ENCODE measurements at places on chromosomes 1 and 21.
A peak's percentile ranks its signal among the peaks of the same experiment; 100 is the strongest.

DNA sequence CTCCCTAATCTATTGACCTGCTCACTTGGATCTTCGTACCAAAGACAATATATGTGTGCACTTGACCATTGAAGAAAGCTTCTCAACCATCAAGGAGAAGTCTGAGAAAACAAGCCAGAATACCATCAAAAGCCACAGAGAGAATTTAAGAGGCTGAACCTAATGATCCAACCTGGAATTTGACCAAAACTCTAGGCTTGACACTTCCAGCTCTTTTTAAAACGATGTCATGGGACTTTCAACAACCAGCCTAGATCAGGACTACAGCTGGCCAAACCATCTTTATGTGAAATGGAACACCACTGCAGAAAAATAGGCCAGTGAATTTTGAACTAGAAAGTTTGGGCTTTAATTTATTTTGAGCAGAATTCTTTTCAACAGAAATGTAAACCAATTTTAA lies 444.4 kb downstream of the LTN1 start:
- DNase-seq: peak; percentile 26

GRCh38 chr21:45405271-45405818 lies 380 bp downstream of the COL18A1 start:
- peak; percentile 56 for DNase-seq

- no peak for DNase-seq
Measured at GRCh38 chr1:228943436-228943835, 208.2 kb downstream of the RHOU start.

- DNase-seq: peak; percentile 51
Measured at GRCh38 chr1:81802707-81803430, 2.1 kb downstream of the ADGRL2 start.

DNA sequence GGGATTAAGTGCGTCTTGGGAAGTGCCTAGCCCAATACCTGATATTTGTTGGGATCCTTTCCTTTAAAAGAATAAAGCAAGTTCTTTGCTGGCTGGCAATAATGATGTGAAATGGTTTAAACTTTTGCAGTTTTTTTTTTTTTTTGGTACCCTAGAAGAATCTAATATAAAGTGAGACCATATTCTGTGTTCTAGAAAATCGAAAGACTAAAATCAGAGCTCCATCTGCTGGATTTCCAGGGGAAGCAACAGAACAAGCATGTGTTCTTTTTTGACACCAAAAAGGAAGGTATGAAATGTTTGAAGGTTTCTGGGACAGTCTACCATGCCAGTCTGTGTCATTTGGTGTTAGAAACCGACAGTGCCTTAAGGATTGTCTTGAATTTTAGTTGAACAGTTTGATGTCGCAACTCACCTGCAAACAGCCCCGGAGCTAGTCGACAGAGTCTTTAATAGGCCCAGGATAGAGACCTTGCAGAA lies 6.4 kb downstream of the UTP11 start:
- DNase-seq: peak; percentile 36

- no peak for DNase-seq
Measured at GRCh38 chr1:47224676-47225399, 7.2 kb downstream of the TAL1 start.

DNA sequence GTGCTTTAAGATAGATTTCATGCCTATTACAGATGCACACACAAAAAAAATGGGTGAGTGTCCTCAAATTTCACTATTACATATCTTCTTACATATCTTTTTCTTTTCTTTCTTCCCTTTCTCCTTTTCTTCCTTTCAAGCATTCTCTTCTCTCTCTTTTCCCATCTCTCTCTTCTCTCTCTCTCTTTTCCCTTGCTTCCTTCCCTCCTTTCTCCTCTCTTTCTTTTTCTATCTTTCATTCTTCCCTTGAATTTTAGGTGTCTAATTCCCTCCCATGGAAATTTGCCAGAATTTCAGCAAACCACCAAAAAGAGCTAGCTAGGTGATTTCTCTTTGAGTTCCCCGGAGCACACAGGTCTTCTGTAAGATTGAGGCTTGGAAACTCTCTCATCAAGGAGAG lies 395.3 kb upstream of the RUNX1 start:
- no peak for DNase-seq

- peak; percentile 72 for DNase-seq
Measured at GRCh38 chr1:203536980-203537455, 43.1 kb downstream of the OPTC start.

- DNase-seq: peak; percentile 20
Measured at GRCh38 chr21:42187976-42188653, 30.8 kb upstream of the ABCG1 start.

GRCh38 chr1:169214598-169214997 lies 108.1 kb downstream of the ATP1B1 start:
- DNase-seq: no peak

GRCh38 chr1:208007938-208008342 lies 97.0 kb upstream of the CD34 start:
- peak; percentile 76 for DNase-seq

DNA sequence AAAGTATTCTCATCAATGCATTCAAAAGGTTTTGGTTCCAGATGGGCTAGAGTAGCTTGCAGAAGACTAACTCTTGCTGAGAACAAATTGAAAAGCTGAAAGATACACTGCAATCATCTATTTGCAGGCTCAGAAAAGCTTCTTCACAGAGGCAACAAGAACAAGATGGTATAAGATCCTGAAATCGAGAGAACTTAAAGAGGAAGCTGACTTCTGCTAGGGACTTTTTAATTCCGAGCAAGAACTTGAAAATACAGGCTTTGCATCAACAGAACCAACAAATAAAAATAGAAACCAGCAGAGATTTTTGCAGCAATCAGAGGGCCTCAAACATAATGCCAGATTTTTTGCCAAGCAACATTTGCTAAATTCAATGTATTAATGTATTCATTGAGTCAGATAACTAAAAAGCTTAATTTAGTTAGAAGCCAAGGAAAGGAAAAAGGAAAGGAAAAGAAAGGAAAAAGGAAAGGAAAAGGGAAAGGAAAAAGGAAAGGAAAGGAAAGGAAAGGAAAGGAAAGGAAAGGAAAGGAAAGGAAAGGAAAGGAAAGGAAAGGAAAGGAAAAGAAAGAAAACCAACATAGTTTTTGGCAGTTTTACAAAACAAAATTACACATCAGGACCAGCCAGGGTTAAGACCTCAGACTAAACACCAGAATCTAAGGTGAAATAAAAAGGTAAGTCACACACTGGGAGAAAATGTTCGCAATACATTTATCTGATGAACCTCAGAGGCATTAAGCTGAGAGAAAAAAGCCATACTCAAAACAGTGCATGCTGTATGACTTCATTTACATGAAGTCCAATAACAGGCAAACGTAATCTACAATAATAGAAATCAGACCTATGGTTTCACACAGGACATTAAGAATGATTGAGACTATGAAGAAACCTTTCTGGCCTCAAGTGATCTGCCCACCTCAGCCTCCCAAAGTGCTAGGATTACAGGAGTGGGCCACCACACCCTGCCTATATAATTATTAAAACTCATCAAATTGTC lies 42.6 kb downstream of the FAF1 start:
- DNase-seq: no peak

DNA sequence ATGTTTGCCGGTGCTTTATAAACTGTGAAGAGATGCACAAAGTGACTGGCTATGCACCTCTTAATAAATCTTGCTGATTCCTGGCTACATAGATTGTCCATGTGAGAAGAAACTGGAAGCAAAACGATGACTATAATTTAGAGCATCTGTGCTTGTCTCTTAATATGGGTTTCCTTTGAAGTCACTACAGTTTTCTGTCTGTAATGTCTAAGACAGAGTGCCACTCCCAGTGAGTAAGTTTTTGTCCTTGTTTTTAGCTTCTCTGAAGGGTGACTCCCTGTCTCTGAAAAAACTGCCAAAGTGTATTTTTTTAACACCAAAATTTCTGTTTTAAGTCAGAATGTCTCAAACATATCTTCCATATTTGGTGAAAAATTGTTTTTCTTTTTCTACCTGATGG lies 175.1 kb downstream of the FASLG start:
- DNase-seq: no peak

DNA sequence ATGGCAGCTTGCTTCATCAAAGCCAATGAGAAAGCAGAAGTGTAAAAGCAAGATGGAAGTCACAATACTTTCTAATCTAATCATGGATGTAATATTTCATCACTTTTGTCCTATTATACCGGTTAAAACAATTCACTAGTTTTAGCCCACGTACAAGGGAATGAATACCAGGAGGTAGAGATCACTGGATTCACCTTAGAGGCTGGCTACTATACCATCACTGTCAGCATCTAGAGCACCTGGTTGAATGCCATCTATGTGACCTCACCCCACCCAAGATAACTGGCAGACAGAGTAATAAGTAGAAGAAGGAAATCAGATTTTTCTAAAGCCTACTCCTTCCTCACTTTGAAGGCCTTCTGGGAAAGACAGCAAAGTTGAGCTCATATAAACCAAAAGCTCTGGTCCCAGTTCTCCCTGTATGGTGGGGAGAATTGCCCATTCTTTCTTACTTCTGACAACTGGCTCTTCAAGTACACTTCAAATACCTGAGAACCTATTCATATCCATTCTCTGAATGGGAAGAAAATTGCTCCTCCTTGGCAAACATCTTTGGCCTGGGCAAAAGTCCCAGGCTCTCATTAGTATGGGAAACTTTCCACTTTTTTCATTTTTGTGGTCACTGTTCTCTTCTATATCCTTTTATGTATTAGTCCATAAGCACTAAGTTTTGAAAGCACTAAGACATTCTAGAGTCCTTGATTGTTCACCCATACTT lies 24.8 kb downstream of the HSD3B1 start:
- no peak for DNase-seq

DNA sequence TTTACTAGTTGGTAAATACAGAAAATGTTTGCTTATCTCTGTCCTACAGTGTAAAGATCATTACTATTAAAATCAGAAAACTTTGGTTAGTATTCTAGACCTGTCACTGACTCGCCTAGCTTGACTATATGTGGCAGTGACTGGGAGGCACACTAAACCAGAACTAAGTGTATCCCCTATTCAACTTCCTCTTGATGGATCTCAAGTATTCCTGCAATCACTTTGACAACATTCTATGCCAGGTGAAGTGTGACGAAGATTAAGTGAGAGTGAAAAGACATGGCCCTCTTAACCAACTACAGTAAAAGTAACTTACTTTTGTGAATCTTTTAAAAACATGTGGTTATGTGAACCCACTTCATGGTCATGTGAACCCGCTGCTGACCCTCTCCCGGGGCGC lies 223.0 kb upstream of the ADAMTS5 start:
- DNase-seq: no peak

DNA sequence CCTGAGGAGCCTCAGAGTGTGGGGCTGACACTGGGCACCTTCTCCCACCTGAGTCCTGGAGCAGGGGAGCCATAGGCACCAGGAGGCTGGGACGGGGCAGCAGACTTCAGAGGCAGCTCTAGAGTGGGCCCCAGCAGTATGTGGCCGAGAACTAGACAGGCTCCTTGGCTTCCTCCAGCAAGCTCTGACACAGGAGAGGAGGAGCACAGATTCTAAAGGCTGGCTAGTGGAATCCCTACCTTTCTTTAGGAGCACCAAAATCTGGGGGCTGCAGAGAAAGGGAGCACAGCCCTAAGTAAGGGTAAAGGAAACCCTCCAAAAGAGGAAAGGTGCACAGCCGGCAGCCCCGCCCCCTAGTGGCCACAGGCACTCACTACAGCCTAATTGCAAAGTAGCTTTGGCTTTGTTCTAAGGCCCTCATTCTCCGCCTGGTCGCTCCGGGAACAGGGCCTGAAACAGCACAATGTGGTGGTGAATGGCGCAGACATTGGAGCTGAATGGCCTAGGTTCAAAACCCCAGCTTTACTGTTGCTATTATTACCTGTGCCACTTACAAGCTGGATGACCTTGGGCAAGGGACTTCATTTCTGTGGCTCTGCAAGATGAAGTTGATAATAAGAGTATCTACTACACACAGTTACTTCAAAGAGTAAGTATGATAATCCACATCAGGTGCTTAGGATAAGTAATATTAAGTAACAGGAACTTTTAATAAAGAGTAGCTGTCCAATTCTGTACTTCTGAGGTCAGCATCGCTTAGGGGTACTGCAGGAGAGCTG lies 8.8 kb upstream of the GUCA2A start:
- DNase-seq: peak; percentile 50

DNA sequence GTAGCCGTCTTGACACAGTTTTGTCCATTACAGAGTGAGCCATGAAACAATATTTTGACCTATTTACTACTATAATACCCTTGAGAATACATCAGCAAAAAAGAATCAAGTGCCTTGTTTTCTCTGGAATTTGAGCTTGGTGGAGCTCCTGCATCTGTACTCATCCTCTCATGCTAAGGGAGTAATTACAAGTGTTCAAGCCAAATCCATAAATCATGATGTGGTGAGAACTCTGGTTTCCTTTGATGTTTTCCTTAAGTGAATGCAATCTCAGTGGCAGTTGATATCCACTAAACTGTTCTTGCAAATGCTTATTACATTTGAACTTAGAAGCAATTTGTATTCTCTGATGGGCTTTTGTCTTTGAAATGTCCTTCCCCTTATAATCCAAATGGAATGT lies 824.6 kb upstream of the TMPRSS15 start:
- DNase-seq: no peak

- no peak for DNase-seq
Measured at GRCh38 chr1:159827102-159827490, 423 bp downstream of the SLAMF8 start.

DNA sequence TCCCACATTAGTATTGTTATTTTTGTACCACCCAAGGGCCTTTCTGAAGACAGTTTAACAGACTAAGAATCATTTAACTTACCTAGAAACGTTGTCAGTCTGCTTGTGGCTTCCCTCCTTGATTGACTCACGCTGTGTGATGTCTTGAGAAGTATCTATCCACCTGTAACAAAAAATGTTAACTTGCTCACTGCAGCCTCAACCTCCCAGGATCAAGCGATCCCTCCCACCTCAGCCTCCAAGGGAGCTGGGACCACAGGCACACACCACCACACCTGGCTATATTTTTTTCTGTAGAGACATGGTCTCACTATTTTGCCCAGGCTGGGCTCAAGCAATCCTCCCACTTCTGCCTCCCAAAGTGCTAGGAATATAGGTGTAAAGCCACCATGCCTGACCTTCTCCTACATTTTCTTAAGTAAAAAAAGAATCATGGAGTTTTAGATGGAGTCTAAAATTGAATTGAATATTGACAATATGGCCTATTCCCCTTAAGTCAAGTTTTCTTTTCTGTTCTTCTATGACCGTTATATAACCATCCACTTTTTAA lies 15.6 kb downstream of the SFPQ start:
- DNase-seq: no peak

GRCh38 chr1:169949139-169949538 lies 55.4 kb upstream of the SCYL3 start:
- DNase-seq: peak; percentile 64

- peak; percentile 74 for DNase-seq
Measured at GRCh38 chr21:39788383-39788782, 43.4 kb downstream of the IGSF5 start.

Measured in EL (cell line).